ENCODE measurements at places on chromosomes 2 and 18. TPM values are rescaled to one million over a fixed set of nuclear protein-coding genes. Genes with fewer than 3 reads are reported as not detected.

ASB18 gene
- not detected for polyA plus RNA-seq

FSHR gene
- polyA plus RNA-seq = not detected

LHCGR gene
- 0.12 TPM for polyA plus RNA-seq

GLI2 gene
- 2.8 TPM for polyA plus RNA-seq

WDSUB1 gene
- polyA plus RNA-seq = 5.8 TPM

SLC19A3 gene
- polyA plus RNA-seq = 0.16 TPM

TRIM43 gene
- not detected for polyA plus RNA-seq

DNA sequence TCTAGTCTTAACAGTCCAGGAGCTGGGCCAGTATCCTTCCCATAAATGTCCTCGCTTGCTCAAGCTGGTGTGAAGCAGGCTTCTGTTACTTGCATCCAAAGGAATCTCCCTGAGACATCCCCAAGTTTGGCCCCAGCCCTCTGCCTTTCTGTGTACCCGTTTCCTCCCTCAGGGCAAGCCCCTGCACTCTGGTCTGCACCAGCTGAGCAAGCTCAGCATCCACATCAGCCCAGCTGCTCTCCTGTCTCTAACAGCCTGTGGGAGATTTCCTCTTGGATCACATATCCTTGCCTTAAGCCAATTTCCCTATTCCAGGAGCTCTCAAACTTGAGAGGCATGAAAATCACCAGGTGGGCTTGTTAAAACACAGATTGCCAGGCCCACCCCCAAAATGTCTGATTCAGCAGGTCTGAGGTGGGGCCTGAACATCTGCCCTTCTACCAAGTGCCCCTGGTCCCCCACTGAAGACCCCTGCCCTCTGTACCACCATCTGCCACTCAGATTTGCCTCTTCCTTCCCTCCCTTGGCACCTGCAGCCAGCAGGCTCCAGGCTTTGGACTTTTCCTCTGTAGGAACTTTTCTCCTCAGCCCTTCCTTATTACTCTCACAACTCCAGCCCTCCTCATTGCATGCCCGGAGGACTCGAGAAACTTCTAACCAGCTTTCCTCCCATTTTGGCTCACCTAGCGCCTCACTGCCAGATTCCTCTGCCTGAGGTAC is 32.1 kb downstream of the REEP1 start:
- DNase-seq = no peak

GRCh38 chr2:213238753-213239495 is 45.3 kb upstream of the SPAG16 start:
- DNase-seq = peak; percentile 77

GRCh38 chr2:111117598-111118480 is 2.9 kb upstream of the BCL2L11 start:
- peak; percentile 73 for DNase-seq

DNA sequence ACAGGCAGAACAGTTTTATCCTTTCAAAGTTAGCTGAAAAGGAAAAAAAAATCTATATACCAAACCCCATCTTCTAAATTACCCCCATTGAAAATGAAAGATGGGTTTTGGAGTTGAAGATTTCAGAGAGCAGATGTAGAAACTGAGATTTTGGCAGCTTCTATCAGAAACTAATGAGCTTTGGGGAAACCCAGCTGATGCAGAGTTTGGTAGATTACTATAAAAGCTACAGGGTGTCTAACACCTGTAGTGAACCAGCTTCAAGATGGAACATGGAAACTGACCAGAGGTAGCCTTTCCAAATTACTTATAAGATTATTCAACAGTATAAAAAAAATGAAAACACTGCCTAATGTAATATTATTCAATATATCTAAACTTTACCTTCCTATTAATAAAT is 583.1 kb downstream of the XIRP2 start:
- no peak for DNase-seq

- no peak for DNase-seq
Observed at GRCh38 chr2:232643147-232643425, 9.7 kb downstream of the EFHD1 start.

GRCh38 chr18:13543144-13543543 is 183.2 kb downstream of the FAM210A start:
- no peak for DNase-seq

- DNase-seq = peak; percentile 36
Observed at GRCh38 chr18:68837665-68838451, 40.0 kb downstream of the CCDC102B start.

DNA sequence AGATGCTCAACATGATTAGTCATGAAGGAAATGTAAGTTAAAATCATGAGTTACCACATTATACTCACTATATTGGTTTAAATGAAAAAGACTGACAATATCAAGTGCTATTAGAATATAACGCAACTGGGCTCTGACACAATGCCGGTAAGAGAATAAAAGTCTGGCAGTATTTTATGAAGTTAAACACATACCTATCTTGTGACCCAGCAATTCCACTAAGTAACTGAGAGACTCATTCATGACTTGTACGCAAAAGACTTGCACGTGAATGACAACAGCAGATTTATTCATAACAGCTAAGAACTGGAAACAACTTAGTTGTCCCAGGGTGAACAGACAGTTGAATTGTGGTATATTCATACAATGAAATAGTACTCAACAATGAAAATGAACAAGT is 342.1 kb downstream of the SLC4A3 start:
- peak; percentile 64 for DNase-seq

GRCh38 chr2:32402091-32402490 is 45.3 kb downstream of the BIRC6 start:
- DNase-seq = no peak

DNA sequence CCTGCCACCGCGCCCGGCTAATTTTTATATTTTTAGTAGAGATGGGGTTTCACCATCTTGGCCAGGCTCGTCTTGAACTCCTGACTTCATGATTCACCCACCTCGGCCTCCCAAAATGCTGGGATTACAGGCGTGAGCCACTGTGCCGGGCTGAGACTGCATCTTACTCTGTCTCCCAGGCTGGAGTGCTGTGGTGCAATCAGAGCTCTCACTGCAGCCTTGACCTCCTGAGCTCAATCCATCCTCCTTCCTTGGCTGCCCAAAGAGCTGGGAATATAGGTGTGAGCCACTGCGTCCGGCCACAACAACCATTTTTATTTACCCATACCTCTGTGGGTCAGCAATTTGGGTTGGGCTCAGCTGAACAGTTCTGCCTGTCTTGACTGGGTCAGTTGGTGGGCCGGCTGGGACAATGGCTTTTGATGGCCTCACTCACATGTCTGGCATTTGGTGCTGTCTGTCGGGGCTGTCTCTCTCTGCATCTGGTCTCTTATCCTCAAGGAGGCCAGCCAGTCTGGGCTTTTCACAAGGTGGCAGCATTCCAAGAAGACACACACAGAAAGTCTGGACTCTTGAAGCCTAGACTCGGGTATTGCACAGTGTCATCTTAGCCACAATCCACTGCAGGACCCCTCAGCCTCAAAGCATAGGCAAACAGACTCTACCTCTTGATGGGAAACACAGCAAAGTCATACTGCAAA is 116.8 kb upstream of the GATA6 start:
- DNase-seq = no peak

DNA sequence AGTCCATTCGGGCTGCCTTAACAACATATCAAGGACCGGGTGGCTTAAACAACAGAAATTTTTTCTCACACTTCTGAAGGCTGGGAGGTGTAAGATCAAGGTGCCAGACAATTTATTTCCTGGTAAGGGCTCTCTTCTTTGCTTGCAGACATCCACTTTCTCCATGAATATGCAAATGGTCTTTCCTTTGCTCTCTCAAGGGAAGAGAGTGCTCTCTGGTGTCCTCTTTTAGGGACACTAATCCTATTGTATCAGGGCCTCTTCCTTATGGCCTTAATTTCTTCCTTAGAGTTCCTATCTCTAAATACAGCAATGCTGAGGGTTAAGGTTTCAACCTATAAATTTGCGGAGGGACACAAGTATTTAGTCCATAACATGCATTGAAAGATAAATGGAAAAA is 770.8 kb downstream of the DSC3 start:
- no peak for DNase-seq

- peak; percentile 29 for DNase-seq
Observed at GRCh38 chr2:152465541-152465940, 130.6 kb downstream of the FMNL2 start.

GRCh38 chr2:53234548-53234903 is 533.1 kb upstream of the CHAC2 start:
- DNase-seq = peak; percentile 15

- no peak for DNase-seq
Observed at GRCh38 chr2:160270571-160271113, 70.6 kb upstream of the ITGB6 start.

DNA sequence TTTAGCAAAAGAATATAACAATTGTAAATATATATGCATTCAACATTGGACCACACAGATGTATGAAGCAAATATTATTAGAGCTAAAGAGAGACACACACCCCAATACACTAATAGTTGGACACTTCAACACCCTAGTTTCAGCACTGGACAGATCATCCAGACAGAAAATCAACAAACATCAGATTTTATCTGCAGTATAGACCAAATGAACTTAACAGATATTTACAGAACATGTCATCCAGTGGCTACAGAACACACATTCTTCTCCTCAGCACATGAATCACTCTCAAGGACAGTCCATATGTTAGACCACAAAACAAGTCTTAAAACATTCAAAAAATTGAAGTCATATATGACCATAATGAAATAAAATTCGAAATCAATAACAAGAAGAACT is 22.1 kb upstream of the EVA1A start:
- DNase-seq = no peak

GRCh38 chr2:137939026-137939425 is 25.2 kb upstream of the HNMT start:
- DNase-seq = no peak

DNA sequence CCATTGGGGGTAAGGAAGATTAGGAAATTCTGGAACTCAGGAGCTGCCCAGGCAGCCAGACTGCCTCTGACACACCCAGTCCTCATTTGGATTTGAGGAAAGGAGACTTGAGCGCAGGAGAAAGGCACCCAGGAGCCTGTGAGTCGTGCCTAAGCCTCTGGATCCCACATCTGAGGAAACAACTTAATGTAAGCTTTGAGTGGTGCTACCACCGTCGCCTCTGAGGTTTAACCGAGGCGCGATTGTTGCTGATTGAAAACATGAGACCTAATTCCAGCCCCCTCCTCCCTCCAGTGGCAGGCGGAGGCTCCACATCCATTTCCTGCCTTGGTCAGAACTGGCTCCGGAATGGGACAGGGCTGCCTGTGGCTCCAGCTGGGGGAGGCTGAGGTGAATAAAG is 176.7 kb upstream of the PKDCC start:
- peak; percentile 20 for DNase-seq

GRCh38 chr2:47243596-47244323 is 88.7 kb upstream of the STPG4 start:
- no peak for DNase-seq

- peak; percentile 74 for DNase-seq
Observed at GRCh38 chr2:102114290-102114721, 28.2 kb upstream of the IL1R1 start.

DNA sequence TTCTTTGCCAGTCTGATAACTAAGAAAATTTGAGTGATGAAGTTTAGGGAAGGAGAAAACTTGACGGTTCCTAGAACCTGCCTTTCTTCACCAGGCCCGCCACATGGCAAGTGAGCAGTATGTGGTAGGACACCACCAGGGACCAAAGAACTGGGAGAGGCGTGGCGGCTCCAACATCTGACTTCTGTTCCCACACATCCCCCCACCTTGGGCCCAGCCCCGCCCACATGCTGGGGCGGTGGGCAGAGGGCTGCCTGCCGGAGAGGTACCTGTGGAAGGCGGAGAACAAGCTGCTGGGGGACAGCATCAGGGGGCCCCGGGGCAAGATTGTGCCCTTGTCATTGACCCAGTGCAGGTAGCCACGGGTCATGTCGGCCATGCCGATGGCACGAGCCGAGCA is 75.0 kb downstream of the EMILIN2 start:
- no peak for DNase-seq

DNA sequence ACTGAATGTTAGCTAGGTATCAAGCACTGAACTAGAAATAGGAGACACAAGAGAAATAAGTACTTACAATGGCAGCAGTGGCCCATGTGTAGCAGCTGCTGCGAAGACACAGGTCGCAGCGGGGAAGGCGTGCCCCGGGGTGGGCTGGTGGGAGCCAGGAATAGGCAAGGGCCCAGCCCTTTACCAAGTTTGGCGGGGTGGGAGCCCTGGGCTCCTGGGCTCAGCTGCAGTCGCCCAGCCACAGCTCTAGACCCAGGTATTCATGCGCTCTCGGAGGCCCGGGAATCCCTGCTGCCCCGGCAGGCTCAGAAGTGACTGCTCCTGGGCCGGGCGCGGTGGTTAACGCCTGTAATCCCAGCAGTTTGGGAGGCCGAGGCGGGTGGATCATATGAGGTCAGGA is 1287.3 kb downstream of the CNTNAP5 start:
- no peak for DNase-seq

DNA sequence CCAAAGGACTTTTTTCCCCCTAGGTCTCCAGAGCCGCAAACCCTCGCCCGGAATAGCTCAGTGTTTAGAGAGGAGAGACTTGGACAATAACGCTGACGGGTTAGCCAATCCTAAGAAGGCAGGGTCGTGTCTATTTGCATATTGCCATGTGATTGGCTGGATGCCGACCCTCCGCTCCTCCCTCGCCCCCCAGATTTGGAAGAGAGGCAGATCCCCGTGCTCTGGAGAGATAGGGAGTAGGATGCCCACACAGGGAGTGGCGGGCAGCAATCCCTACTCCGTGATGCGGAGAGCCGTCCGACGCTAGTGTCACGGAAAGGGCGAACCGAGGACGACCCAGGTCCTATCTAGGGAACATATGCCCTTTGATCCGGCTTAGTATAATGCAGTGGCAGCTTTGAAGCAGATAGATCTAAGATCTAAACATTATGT is 1.4 kb downstream of the WNT6 start:
- peak; percentile 23 for DNase-seq

- no peak for DNase-seq
Observed at GRCh38 chr2:172617115-172617514, 61.2 kb downstream of the PDK1 start.

- DNase-seq = no peak
Observed at GRCh38 chr2:160373666-160374065, 119.9 kb downstream of the RBMS1 start.

- no peak for DNase-seq
Observed at GRCh38 chr2:69279211-69279610, 107.8 kb downstream of the GFPT1 start.

DNA sequence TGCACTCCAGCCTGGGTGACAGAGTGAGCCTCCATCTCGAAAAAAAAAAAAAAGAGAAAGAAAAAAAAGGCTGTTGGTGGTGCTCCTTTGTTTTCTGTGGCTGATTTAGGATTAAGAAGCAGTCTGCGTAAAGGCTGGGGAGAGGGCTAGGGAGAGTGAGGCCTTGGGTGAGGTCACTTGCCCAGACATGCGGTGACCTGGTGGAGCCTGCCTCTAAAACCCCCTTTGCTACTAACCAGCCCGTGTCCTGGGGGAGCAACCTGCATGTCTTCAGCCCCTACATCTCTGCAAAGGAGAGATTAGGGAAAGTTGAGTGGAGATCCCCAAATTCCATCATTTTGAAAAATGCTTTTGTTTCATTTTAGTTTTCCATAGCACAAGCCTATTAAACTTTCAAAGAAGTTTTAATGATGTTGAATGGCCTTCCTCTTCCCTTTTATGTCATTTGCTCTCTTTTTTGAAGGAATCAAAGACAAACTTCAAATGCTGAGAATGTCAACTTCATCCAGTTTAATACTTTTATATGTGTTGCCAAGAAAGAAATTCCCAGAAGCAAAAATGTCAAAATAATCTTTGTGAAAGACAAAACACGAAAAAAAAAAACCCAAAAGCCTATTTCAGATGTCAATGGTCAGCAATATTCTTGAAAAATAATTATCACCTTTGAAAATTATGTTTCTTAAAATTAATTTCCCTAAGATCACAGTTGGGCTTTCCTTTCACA is 38.9 kb upstream of the RALBP1 start:
- no peak for DNase-seq
